ENCODE measurements at places on chromosomes 13 and 19.

DNA sequence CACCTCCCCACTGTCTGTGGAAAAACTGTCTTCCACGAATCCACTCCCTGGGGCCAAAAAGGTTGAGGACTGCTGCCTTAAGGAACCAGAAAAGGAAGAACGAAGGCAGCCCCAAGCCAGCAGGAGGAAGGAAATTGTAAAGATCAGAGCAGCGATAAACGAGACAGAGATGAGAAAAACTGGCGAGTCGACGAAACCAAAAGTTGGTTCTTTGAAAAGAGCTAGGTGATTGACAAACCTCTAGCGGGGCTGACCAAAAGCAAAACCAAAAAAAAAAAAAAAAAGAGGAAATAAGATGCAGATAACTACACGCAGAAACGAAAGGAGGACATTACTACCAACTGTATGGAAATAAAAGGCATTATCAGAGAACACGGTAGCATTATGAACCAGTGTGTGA is 76.9 kb downstream of the GADD45B start:
- peak; percentile 23 for DNase-seq

DNA sequence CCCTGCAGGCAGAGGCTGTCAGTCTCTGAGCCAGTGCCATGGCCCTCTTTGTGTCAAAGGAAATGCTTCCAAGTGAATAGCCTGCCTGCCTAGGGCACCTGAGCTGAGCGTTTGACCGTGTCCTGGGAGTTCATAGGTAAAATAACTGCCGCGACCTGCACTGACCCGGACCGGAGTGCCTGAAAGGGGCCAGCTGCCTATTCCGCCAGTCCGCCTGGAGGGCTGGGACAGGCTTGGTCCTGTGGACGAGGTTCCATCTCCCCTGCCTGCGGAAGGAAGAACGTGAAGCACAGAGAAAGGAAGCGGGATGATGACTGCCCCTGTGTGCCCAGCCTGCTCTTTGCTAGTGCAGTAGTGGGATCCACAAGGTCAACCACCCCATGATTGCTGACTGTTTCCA is 17.5 kb upstream of the ZNF492 start:
- DNase-seq, result no peak

GRCh38 chr19:49645995-49646394 is 4.0 kb downstream of the SCAF1 start:
- DNase-seq, result no peak

GRCh38 chr13:49985129-49985528 is 11.7 kb upstream of the TRIM13 start:
- no peak for DNase-seq

DNA sequence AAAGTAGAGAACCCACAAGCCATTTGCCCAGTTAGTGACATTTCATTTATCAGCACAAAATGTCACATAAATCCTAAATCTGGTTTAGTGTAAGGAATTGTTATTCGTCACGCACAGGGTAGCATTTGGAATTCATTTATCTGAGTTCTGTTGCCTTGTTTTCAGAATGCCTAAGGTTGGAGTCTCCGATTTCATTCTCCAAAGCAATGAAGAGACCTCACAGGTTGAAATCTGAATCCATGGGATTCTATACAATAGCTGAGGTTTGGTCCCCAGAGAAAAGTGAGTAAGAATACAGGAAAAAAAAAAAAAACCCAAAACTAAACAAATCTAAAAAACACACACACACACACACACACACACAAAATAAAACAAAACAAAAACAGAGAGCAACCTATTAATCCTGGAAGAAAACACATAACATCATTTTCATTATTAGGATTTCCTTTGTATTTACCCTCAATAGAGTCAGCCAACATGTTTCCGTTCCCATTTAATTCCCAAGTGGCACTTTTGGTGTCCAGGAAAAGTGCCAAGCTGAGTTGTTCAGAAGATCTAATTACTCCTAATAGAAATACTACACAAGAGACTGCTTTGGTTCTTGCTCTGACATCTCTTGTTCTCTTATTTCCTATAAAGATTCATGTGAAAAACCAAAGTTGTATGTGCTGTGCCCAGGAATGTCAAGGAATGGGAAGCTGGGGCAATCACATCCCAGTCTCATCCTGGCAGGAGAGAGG is 36.2 kb upstream of the LRCH1 start:
- no peak for DNase-seq

DNA sequence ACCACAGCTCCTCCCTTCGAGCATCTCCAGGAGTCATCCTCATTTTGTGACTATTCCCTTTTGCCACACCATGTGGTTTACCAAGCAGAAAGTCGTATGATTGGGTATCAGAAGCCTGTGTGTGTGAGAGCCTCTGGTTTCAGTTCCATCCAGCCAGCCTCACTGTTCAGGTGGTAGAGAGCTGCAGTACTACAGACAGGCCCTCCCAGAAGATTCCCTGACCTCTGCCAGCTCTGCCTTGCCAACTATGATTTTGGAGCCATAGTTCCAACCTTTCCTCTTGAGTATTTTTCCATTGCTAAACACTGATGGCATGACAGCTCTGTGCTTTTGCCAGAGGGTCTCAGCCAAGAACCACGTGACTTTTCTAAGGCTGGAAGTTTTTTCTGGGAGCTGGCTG is 82.5 kb downstream of the DHRS12 start:
- DNase-seq, result no peak

- DNase-seq, result no peak
These were observed 11.6 kb upstream of the JUND start for GRCh38 chr19:18292810-18293641.

- no peak for DNase-seq
These were observed 71.2 kb upstream of the ADGRE5 start for GRCh38 chr19:14310055-14310454.

GRCh38 chr13:95842898-95843297 is 166.0 kb downstream of the DNAJC3 start:
- no peak for DNase-seq

DNA sequence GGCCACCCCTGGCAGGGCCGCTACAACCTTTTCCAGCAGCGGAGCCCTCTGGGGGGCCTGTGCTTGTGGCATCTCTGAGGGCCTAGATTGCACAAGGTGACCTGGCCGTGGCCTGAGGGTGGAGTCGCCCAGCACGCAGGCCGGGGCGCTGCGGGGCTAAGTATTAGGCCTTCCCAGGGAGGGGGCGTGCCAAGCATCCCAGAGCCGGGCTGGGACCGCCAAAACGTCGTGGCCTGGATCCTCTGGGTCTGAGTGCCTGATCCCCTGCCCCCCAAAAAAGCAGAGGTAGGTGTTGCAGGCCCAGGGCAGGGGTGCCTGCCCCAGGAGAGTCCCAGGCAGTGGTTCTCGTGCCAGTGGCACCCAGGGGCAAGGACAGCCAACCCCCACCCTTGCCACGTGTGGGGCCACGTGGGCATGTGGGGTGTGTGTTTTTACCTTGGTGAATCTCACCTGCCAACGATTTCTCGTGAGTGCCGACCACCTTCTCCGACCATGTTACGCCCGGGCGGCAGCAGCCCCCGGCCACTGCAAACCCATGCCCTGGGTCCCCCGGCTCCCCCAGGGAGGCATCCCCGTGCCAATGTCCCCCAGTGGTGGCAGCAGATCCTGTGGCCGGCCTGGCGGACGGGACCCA is 12.6 kb upstream of the GNA15 start:
- no peak for DNase-seq

- DNase-seq, result no peak
These were observed 8.9 kb downstream of the COG3 start for GRCh38 chr13:45473627-45474026.

GRCh38 chr19:50803633-50804419 is 13.6 kb downstream of the ACP4 start:
- no peak for DNase-seq

DNA sequence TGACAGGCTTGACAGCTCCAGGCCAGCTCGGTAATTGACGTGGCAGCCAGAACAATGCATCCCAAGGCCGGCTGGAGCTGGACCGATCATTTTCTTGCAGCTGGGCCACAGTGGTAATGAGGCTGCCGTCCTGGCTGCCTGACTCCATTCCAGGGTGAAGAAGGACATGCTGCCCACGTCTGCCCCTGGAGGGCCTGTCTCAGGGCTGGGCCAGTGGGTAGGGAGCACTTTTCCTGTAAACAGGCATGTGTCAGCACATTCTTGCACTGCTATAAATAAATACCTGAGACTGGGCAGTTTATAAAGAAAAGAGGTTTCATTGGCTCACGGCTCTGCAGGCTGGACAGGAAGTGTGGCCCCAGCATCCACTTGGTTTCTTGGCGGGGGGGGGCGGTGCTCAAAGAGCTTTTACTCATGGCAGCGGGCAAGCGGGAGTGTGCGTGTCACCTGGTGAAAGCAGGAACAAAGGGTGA is 38.1 kb upstream of the KCTD15 start:
- no peak for DNase-seq

DNA sequence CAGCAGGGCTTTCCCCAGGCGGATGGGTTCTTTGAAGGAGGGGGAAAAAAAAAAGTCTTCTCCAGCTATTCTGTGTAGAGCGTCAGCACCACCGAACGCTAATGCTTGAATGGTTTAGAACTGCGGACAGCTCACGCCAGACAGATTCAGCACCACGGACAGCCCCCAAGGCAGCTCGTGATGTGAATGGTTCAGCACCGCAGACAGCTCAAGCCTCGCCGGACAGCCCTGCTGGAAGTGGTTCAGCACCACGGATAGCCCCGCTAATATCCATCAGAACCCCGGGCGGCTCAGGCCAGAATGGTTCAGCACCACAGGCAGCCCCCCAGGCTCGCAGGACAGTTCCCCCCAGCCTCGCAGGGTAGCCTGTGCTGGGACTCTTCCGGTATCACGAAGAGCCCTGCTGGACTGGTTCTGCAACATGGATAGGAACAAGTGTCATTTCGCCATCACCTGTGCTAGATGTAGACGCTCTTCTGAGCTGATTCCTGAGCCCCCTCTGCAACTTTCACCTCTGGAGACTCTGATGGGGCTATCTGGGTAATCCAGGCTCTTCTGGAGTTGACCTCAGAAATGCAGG is 4.9 kb upstream of the SMIM17 start:
- no peak for DNase-seq

DNA sequence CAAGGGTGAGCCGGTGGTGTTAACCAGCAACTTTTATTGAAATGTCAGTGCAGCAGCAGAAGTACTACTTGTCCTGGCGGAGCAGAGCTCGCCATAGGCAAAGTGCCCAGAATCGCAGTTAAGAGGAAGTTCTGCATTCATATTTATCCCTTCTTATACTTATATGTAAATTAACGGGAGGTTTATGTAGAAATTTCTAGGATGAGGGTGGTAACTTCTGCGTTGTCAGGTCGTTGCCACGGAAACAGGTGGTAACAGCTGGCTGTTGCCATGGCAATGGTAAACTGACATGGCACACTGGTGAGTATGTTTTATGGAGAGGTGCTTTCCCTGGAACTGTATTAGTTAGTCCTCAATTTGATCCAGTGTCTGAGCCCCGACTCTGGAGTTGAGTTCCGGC is 2494.9 kb upstream of the PCDH20 start:
- no peak for DNase-seq

DNA sequence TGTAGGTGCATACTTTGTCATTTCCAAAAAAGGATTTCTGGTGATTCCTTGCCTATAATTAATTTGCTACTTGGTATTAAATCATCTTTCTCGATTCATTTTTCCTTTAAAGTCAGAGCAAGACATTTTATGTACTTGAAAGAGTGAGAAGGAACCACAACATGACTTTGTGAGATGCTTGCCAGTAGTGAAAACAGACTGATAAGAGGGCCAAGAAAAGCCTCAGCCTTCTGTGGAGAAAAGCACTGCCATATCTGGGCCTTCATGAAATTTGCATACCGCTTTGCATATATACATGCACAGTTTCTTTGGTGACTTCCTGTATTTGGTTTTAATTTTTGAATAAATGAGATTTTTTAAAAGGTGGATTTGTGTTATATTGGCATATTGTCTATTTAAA is 128.4 kb downstream of the CDK8 start:
- no peak for DNase-seq

DNA sequence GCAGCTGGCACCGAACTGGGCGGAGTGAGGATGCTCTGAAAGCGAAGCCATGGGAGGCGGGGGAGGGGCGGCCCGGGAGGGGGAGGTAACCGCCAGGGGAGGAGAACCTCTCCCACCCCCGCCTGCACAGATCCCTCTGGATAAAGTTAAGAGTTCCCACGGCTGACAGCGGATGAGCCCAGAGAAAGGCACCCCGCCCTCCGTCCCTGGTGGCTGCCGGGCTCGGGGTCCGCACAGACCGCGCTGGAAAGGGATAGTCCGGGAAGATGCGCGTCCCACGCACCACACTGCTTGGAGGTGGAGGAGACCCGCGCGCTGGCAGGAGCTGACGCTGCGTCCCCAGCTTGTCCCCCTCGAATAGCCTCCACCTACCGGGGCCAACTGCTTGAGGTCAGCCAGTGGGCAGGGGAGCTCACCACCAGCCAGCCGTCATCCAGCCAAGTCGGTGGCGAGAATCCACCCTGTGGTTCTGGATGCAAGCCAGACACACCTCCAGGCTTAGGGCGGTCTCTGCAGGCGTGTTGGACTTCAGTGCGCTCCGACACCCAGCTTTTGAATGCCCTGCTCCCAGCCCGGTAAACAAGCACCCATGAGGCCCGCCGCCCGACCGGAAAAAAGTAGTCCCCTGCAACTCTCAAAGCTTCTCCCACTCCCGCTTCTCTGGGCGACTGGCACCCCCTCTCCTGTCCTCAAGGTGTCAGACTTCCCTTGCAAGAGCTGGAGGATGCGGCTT is at the start of gene TRPC4:
TRPC4 (minus strand) TSS at position 17 of the 733 bp plus-strand sequence. CDS start 86,439 bp downstream, outside the sequence.
- no peak for DNase-seq

- no peak for DNase-seq
These were observed 296.3 kb downstream of the NALCN start for GRCh38 chr13:101120007-101120406.

DNA sequence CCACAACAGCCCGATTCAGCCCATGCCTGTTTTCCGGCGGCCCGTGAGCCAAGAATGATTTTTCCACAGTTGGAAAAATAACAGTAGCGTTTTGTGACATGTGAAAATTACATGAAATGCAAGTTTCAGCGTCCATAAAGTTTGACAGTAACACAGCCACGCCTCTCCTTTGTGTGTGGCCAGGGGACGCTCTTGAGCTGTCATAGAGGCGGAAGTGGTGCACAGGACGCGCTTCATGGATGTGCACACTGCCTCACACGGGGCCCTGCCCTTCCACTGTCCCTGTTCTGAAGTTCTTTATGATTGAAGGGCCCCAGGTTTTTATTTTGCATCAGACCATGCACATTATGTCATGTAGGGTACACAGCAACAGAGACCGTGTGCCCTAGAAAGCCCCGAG is 12.4 kb upstream of the ELAVL1 start:
- DNase-seq, result peak; percentile 21

DNA sequence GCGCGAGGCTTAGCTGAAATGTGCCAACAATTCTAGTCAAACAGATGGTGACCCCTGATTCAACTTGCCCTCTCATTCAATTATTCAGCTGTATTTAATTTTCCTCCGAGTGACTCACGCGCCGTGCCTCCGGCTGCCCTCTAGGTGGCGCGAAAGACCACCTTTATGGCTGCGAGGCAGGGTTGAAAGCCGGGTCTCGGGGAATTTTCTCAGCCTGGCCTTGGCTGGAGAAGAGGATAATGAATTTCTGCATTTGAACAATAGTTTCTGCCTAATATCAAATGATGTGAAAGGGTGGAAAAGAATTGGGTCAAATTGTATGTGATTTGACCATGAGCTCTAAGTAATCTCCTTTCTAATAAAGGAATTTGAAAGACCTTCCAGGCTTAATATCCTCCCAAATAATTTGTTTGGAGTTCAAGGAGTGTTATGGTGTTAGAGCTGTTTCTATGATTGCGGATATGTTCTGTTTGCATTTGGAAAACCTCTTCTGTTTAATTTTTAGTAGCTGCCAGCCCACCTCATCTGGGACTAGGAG is 310.9 kb downstream of the ZNF536 start:
- peak; percentile 42 for DNase-seq
